ENCODE measurements at places on chromosomes 3 and 15.

- DNase-seq = no peak
Measured at GRCh38 chr3:183015185-183015584, 34.8 kb upstream of the DCUN1D1 start.

DNA sequence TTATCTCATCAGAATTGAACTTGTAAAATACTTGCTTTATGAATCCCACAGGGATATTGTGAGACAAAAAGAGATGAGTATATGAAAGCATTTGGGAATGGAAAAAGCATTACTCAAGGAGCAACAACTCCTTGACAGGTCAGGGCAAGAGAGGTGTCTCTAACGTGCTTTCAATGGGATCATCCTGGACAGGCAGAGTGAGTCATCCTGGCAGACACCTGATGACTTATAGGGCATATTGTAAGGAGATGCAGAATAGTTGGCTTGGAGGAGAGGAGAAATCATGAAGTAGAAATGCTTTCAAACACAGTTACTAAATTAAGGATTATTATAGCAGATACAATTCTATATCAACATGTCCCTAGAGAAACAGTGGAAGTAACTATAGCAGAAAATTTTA lies 71.9 kb upstream of the THSD4 start:
- no peak for DNase-seq

- no peak for DNase-seq
Measured at GRCh38 chr15:93837450-93837849, 393.9 kb upstream of the MCTP2 start.

GRCh38 chr3:114494498-114494897 lies 200.7 kb downstream of the TIGIT start:
- no peak for DNase-seq

- DNase-seq = no peak
Measured at GRCh38 chr3:48655606-48656005, 7.1 kb downstream of the CELSR3 start.

GRCh38 chr15:27669641-27670040 lies 429.5 kb downstream of the OCA2 start:
- no peak for DNase-seq

GRCh38 chr3:9970020-9970652 lies 16.5 kb downstream of the EMC3 start:
- DNase-seq = no peak

DNA sequence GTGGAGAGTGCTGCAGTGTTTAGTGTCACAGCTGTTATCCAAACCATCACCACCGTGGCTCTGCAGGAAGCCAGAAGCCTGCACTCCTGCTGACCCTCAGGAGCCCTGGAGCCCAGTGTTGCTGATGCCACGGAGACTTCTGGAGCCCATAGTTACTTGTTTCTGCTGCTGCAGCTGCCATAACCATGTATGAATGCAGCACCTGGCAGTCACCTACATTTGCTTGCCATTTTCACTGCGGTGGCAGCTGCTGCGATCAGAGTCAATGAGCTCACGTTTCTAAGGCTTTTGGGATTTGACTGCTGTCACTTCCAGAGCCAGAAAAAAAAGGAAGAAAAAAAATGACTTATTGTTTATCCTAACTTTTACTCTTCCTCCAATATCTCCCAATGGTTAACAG lies 299.2 kb upstream of the THRB start:
- no peak for DNase-seq

GRCh38 chr3:126166009-126166408 lies 14.4 kb downstream of the ALDH1L1 start:
- no peak for DNase-seq

DNA sequence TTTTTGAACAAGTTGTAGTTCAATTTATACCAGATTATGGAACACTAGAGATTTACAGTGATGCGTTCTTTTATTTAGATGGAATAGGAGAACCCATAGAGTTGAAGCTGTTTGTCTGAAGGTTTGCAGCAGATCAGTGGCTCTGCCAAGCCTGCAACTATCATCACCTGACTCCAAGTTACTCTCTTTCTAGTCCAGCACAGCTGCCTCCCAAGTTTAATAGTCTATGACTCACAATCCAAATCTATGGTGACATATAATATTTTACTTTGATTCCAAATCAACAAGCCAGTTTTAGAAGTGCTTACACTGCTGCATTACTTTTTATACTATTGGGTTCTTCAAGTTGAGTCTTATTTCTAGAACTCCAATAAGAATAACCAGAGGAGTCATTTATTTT lies 400.4 kb downstream of the LPP start:
- DNase-seq = no peak

- DNase-seq = no peak
Measured at GRCh38 chr3:99474776-99475175, 163.6 kb upstream of the COL8A1 start.

GRCh38 chr3:12979947-12980487 lies 93.2 kb downstream of the IQSEC1 start:
- no peak for DNase-seq

DNA sequence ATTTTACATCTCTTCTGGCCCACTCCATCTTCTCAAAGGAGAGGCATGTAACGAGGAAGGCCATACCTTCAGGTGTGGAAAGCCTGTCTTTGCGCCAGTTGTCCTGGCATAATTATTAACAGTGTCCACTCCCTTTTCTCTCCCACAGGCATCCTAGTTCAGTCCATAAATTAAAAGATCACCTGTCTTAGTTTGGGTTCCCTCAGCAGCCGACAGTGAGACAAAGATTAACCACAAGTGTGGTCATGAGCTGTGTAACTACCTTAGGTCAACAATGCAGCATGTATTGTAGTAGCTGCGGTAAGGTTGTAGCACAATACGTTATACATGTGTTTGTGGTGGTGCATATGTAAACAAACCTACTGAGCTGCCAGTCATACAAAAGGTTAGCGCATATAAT lies 103.3 kb upstream of the GALNT15 start:
- no peak for DNase-seq

- DNase-seq = no peak
Measured at GRCh38 chr15:84098604-84099003, 137.0 kb upstream of the GOLGA6L4 start.

GRCh38 chr3:188583341-188584161 lies 429.6 kb downstream of the LPP start:
- no peak for DNase-seq

GRCh38 chr3:58164906-58165821 lies 45.6 kb downstream of the DNASE1L3 start:
- DNase-seq = no peak

- no peak for DNase-seq
Measured at GRCh38 chr3:127886231-127886955, 28.6 kb upstream of the KBTBD12 start.

DNA sequence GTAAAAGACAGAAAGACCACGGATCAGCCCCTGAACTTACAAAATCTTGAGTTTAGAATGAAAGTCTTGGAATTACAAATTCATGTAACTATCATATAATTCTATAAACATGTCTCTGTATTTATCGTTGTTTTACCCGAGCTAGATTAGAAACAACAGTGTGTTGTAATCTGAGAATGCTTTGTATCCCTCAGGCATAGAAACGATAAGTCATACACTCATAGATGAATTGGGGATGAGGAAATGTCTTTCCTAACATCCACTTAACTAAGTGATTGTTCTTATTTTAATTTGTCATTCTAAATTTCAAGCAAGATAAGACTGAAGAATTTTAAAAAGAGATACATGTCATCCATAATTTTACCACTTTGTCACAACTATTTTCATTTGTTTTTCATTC lies 165.3 kb downstream of the RYR3 start:
- no peak for DNase-seq

DNA sequence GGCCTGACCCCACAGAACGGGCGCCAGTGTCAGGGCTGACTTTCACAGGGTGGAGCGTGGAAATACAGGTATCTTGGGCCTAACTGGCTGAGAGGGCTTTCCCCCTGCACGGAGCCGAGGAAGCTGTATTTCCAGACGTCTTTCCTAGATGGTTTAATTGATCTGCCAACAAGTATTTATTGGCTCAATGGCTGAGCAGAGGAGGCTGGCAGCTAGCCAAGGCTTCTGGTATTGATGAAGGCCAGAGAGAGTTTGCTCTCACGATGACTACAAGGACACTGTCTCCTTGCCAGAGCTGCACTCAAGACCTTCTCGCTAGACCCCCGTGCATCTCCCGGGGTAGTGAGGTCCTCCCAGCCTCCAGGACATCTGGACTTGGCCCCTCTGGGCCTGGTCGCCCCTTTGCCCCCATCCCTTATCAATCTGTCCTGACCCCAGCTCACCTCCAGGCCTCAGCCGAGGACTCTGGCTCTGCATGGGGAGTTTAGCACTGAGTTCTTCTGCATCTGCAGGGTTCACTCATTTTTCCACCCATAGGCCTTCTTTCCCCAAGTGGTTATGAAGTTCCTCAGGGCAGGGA lies 20.6 kb downstream of the SPSB4 start:
- DNase-seq = no peak

DNA sequence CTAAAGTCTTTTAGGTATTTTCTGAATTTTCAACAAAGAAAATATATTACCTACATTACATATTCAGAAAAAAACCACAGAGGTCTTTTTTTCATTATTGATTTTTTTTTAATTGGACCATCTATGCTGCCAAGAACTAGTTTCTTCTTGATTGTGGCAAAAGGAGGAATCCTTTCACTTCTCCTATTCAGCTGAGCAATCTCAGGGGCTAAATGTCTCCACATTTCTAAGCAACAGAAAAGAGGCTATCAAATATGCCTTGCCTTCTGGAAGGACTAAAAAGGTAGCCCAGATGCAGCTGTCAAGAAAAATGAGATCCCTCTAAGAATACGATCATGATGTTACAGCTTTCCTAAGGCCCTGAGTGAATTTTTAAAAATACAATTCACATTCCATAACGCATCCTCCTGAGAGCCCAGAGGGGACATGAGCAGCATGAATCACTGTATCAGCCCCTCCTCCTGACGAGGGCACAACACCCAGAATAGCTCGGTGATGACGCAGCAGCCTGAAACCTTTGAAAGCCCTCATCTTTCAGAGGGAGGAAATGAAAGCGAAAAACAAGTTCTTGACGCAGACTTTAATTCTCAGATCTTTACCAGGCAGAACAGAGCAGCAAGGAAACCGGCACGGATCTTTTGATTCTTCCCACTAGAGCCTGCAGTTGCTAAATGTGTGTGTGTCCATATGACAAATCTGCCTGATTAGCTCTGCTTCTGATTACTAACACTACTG lies 24.6 kb downstream of the RUBCN start:
- peak; percentile 70 for DNase-seq

GRCh38 chr3:171776411-171776810 lies 33.9 kb downstream of the PLD1 start:
- DNase-seq = peak; percentile 52

DNA sequence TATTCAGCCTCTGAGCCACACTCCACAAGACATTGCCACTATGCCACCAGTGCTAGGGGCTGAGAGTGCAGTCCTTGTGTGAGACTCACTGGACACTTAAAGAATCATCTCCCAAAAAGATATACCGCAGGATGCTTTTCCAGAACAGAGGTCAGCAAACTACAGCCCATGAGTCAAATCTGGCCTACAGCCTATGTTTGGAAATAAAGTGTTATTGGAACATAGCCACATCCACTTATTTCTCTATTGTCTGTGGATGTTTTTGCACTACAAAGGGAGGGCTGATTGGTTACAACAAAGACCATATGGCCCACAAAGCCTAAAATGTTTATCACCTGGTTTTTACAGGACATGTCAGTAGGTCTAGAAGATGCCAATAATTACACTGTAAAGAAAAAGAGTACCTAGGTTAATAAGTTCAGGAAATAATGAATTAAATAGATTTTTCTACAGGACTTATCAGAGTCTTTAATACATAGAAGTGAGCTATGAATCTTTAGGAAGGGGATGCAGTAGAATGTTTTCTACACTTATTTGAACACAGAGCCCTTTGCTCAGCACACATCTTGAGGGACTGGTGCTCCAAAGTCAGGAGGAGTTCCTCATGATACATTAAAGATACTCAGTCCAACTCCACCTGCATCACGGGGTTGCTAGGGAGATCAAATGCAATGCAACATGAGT lies 26.3 kb downstream of the SRGAP3 start:
- DNase-seq = no peak

DNA sequence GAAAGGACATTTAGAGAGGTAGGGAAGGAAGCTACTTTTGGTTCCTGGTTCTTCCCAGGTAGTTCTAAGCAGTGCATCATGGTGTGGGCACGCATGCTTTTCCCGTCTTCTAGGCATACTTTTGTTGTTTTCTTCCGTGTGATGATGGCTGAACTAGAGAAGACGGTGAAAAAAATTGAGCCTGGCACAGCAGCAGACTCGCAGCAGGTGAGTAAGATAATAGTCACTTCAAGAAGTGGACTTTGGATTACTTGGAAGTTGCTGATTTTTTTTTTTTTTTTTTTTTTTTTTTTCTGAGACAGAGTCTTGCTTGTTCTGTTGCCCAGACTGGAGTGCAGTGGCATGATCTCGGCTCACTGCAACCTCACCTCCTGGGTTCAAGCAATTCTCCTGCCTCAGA lies 17.9 kb downstream of the FANCD2OS start:
- DNase-seq = no peak

GRCh38 chr3:122991236-122991985 lies 36.2 kb downstream of the SEMA5B start:
- no peak for DNase-seq

DNA sequence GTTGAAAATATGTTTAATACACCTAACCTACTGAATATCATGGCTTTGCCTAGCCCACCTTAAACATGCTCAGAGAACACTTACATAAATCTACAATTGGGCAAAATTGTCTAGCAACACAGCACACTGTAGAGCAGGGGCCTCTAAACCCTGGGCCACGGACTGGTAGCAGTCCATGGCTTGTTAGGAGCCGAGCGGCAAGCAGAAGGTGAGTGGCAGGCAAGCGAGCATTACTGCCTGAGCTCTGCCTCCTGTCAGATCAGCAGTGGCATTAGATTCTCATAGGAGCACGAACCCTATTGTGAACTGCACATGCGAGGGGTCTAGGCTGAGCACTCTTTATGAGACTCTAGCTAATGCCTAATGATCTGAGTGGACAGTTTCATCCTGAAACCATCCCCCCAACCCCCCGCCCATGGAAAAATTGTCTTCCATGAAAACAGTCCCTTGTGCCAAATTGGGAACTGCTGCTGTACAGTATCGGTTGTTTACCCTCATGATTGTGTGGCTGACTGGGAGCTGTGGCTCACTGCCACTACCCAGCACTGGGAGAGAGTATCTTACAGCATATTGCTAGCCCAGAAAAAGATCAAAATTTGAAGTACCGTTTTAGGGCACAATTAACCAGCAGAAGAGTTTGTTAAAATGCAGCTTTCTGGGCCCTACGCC lies 26.1 kb downstream of the CMSS1 start:
- DNase-seq = no peak

Data from hypothalamus (tissue), 51 donors.